ENCODE measurements at places on chromosomes 6 and 20.

GRCh38 chr6:165745492-165745891, 82.5 kb upstream of the PDE10A start:
- no peak overlapping the region for H3K27ac ChIP-seq
- no peak for DNase-seq
- no peak overlapping the region for H3K4me3 ChIP-seq
- no peaks in the 10 kb centered on the region for H3K36me3 ChIP-seq
- H3K4me1 ChIP-seq, result no peaks in the 10 kb centered on the region

- peaks cover 11% of the 10 kb centered on the region for H3K4me1 ChIP-seq
- peaks cover 88% of the 10 kb centered on the region for H3K36me3 ChIP-seq
- no peak overlapping the region for H3K27ac ChIP-seq
- no peak overlapping the region for H3K4me3 ChIP-seq
- no peaks in the 10 kb centered on the region for H3K27me3 ChIP-seq
These were observed 26.5 kb downstream of the PANK2 start for GRCh38 chr20:3915691-3916090.

- no peaks in the 10 kb centered on the region for H3K4me1 ChIP-seq
- H3K4me3 ChIP-seq, result no peak overlapping the region
- no peak overlapping the region for H3K27ac ChIP-seq
- no peaks in the 10 kb centered on the region for H3K36me3 ChIP-seq
These were observed 266.0 kb downstream of the SLC24A3 start for GRCh38 chr20:19478320-19478895.

GRCh38 chr20:58586565-58587093, 64.5 kb upstream of the STX16 start:
- H3K36me3 ChIP-seq, result no peaks in the 10 kb centered on the region
- H3K27ac ChIP-seq, result no peak overlapping the region
- H3K27me3 ChIP-seq, result peaks cover 5% of the 10 kb centered on the region
- H3K4me1 ChIP-seq, result no peaks in the 10 kb centered on the region
- no peak overlapping the region for H3K4me3 ChIP-seq

DNA sequence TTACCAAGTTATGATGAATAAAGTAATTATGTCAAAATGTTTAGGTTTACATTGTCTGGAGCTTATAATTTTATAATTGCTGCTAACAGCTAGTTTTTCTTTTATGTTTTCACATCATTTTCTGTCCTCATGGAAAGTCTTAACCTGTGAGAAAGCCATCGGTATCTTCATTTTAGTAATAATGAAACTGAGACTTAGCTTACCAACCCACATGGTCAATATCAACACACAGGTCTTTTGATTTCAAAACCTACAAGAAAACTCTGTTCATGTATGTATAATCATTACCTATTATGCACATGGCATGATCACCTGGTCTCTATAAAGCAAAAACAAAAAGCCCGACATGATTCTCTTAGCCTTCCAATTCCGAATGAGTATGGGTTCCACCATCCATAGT, 61.9 kb downstream of the KCNQ5 start:
- H3K27ac ChIP-seq, result no peak overlapping the region
- DNase-seq, result no peak
- H3K4me3 ChIP-seq, result no peak overlapping the region
- no peaks in the 10 kb centered on the region for H3K27me3 ChIP-seq

GRCh38 chr6:116847227-116847626, 18.3 kb upstream of the GPRC6A start:
- H3K27ac ChIP-seq, result no peak overlapping the region
- no peaks in the 10 kb centered on the region for H3K36me3 ChIP-seq
- no peak overlapping the region for H3K4me3 ChIP-seq
- no peaks in the 10 kb centered on the region for H3K4me1 ChIP-seq

DNA sequence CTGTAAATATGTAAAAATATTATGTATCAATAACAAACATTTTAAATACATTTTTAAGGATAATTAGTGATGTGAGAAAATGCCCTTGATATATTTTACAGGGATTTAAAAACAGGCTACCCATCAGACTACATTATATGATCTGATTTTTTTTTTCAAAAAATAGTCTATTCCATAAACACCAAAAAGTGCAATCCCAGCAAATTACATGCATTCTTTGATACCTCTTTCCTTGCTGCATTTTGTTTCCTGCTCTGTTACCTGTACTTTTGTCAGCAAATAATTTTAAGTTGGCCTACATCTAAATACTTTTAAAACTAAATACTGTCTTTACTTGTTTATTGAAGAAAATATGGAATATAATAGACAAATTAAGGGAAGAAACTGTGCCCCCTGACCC, 306.2 kb upstream of the ARID1B start:
- no peaks in the 10 kb centered on the region for H3K27me3 ChIP-seq
- no peak overlapping the region for H3K27ac ChIP-seq
- H3K36me3 ChIP-seq, result no peaks in the 10 kb centered on the region
- no peak for DNase-seq
- no peaks in the 10 kb centered on the region for H3K4me1 ChIP-seq
- no peak overlapping the region for H3K4me3 ChIP-seq

DNA sequence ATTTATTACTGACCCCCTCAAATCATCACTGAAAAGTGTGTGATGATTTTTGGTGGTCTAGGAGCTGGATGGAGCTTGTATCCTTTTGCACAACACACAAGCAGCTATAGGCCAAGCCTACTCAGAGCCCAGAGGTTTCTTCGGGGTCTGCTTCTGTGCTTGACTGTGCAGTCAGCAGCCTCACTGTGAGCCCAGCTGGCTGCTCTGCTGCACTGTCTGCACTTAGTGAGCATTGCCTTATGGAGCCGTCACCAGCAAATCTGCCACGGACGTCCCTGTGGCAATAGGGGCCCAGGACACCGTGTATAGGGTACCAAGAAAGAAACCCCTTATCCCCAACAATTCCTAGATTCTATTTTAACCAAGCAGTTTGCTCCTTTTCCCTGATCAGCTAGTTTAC, 38.6 kb upstream of the GMPR start:
- DNase-seq, result no peak
- no peak overlapping the region for H3K4me3 ChIP-seq
- H3K36me3 ChIP-seq, result no peaks in the 10 kb centered on the region
- H3K27me3 ChIP-seq, result no peaks in the 10 kb centered on the region
- no peak overlapping the region for H3K27ac ChIP-seq
- no peaks in the 10 kb centered on the region for H3K4me1 ChIP-seq

DNA sequence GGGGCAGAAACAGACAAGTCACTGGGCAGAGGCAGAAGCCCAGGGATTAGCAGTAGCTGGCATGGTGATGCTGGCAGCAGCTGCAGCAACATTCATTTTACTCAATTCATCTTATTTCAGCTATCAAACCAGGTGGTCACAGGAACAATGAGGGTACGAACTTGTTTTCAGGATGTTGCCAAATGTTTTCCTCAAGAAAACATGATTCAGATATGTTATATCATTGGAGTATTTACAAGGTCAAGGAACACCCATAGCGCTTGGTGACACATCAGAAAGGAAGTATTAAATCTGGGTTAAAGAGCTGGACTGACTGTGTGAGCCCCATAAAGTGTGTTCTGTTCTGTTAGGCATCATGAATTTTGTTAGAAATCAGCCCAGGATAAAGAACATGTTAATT, 456.9 kb upstream of the ID4 start:
- no peaks in the 10 kb centered on the region for H3K4me1 ChIP-seq
- no peak overlapping the region for H3K27ac ChIP-seq
- no peaks in the 10 kb centered on the region for H3K36me3 ChIP-seq
- H3K27me3 ChIP-seq, result no peaks in the 10 kb centered on the region

DNA sequence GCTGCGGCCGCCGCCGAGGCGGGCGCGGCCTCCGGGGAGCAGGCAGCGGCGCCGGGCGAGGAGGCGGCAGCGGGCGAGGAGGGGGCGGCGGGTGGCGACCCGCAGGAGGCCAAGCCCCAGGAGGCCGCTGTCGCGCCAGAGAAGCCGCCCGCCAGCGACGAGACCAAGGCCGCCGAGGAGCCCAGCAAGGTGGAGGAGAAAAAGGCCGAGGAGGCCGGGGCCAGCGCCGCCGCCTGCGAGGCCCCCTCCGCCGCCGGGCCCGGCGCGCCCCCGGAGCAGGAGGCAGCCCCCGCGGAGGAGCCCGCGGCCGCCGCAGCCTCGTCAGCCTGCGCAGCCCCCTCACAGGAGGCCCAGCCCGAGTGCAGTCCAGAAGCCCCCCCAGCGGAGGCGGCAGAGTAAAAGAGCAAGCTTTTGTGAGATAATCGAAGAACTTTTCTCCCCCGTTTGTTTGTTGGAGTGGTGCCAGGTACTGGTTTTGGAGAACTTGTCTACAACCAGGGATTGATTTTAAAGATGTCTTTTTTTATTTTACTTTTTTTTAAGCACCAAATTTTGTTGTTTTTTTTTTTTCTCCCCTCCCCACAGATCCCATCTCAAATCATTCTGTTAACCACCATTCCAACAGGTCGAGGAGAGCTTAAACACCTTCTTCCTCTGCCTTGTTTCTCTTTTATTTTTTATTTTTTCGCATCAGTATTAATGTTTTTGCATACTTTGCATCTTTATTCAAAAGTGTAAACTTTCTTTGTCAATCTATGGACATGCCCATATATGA, 3.2 kb downstream of the MARCKS start:
- H3K4me1 ChIP-seq, result no peaks in the 10 kb centered on the region
- H3K27me3 ChIP-seq, result peaks cover 4% of the 10 kb centered on the region
- H3K4me3 ChIP-seq, result peak overlapping the region; percentile 78
- no peaks in the 10 kb centered on the region for H3K36me3 ChIP-seq
- DNase-seq, result peak; percentile 64

DNA sequence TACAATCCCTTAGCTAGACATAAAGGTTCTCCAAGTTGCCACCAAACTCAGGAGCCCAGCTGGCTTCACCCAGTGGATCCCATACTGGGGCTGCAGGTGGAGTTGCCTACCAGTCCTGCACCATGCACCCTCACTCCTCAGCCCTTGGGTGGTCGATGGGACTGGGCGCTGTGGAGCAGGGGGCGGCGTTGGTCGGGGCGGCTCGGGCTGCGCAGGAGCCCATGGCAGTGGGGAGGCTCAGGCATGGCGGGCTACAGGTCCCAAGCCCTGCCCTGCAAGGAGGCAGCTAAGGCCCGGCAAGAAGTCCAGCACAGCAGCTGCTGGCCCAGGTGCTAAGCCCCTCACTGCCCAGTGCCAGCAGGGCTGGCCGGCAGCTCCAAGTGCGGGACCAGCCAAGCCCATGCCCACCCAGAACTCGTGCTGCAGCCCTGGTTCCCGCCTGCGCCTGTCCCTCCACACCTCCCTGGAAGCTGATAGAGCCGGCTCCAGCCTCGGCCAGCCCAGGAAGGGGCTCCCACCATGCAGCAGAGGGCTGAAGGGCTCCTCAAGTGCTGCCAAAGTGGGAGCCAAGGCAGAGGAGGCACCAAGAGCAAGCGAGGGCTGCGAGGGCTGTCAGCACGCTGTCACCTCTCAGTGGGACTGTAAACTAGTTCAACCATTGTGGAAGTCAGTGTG, 912.1 kb downstream of the PHF3 start:
- H3K27ac ChIP-seq, result no peak overlapping the region
- no peaks in the 10 kb centered on the region for H3K27me3 ChIP-seq
- no peaks in the 10 kb centered on the region for H3K4me1 ChIP-seq
- peak; percentile 59 for DNase-seq

DNA sequence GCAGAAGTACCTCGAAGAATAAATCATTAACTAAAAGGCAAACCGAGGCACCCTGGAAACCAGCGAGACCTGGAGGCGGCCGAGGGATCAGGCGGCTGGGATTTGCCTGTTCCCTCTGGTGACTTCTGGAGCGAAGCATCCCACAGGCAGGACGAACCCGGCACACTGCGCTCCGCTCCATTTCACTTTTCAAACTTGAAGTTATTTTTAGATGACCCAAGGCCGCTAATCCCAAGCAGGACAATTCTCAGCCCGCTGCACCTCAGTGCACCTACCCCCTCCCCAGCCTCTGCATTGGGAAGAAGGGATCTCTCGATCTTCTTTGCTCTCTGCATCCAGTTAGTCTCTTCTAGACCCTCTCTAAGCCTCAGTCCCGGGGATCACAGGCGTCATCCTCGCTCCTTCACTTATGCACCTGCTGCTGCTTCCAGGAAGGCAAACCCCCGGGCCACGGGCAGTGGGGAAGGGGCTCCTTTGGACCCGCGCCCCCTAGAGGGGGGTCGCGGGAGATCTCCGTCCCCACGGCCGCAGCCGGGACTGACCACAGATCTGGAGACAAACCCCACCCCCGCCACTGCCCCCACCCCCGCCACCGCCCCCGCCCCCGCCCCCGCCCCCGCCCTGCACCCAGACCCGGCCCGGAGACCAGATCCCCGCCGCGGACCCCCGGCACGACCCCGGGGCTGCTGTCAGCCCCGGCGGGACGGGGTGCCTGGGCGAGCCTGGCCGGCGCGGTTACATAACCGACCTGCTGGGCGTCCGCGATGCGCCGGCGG, 636 bp downstream of the RCAN2 start:
- peaks cover 16% of the 10 kb centered on the region for H3K27me3 ChIP-seq
- no peak overlapping the region for H3K27ac ChIP-seq
- H3K4me3 ChIP-seq, result peak overlapping the region; percentile 65

DNA sequence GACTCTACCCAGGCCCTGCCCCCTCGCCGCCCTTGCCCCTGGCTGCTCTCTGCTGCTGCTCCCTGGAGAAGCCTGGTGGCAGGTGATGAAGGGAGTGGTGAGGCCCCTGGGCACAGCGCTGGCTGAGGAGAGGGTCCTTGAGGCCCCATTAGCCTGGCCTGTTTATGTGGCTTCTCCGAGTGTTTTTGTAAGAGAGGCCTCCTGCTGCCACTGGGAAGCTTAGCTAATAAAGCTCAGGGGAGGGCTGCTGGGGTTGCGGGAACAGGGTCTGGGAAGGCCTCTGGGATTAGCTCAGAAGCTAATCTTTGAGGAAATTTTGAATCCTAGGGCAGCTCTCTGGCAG, 15.5 kb downstream of the EBF4 start:
- H3K27me3 ChIP-seq, result no peaks in the 10 kb centered on the region
- no peaks in the 10 kb centered on the region for H3K4me1 ChIP-seq
- DNase-seq, result no peak
- no peaks in the 10 kb centered on the region for H3K36me3 ChIP-seq

- no peaks in the 10 kb centered on the region for H3K36me3 ChIP-seq
- no peak overlapping the region for H3K27ac ChIP-seq
- no peak overlapping the region for H3K4me3 ChIP-seq
- no peaks in the 10 kb centered on the region for H3K4me1 ChIP-seq
These were observed 124.4 kb upstream of the KCNK16 start for GRCh38 chr6:39446909-39447308.

DNA sequence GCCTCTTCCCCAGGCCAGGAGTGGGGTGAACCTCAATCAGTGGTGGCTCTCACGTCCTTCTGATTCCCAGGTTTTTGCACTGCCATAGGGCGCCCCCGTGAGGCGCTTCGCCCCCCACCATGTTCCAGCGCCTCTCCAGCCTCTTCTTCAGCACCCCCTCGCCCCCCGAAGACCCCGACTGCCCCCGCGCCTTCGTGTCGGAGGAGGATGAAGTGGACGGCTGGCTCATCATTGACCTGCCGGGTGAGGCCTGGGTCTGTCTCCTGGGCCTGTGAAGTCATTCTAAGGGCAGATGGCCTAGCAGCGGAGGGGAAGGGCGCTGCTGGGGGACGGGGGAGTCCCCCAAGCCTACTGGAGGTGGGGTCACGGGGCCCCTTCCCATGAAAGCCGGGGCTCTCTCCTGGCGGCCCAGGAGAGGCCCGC, 4.5 kb downstream of the TP53INP2 start:
- H3K36me3 ChIP-seq, result no peaks in the 10 kb centered on the region
- peak; percentile 70 for DNase-seq
- H3K4me3 ChIP-seq, result peak overlapping the region; percentile 90
- H3K27ac ChIP-seq, result peak overlapping the region; percentile 89
- H3K4me1 ChIP-seq, result peaks cover 24% of the 10 kb centered on the region
